Cerebellar cortex (tissue), 1 donor: ENCODE measurements at places on chromosomes 11 and 22.

GRCh38 chr11:132168344-132168981 is 798.0 kb downstream of the NTM start:
- peak; percentile 71 for DNase-seq

- no peak for DNase-seq
Observed at GRCh38 chr11:44533921-44534711, 31.3 kb upstream of the CD82 start.

DNA sequence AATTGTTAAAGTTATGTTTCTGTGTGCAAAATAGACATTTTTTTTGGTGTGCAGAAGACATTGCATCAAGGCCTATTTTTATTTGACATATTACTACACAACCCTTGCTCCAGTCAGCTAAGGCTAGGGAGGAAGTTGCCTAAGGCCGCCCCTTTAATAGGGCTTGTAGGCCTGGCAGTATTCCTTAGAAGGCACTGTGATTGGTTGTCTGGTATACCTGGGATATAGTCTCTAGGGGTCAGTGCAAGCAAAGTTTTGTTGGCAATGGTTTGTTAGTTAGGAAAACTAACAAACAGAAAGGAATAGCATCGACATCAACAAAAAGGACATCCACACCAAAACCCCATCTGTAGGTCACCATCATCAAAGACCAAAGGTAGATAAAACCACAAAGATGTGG is 16.9 kb downstream of the CCDC15 start:
- DNase-seq, result peak; percentile 19

DNA sequence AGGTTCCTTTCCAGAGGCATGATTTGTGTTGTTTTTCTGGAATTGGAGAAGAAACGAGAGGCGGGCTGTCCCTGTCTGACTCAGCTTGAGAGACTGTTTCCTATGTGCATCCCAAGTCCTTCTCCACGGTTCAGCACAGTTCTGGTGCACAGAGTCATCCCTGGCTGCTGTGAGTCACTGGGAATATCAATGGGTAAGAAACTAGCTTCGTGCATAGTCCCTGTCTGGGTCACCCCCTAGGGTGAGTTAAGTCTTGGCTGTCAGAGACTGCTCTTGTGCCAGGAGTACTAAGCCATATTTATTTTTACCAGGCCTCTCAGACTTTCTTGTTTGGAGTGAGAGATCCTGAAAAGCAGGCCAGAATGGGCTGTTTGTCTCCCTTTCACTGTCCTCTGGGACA is 2.4 kb upstream of the LRP4 start:
- no peak for DNase-seq
